Ureter (tissue), 1 donor: ENCODE measurements at places on chromosomes 5 and 9. TPM values are rescaled to one million over a fixed set of nuclear protein-coding genes. Genes with fewer than 3 reads are reported as not detected.
A peak's percentile ranks its signal among the peaks of the same experiment; 100 is the strongest.

Gene TEX48
- not detected for total RNA-seq

Gene PANK3
- total RNA-seq: 43.1 TPM

GRCh38 chr9:68545033-68545705 is 4.5 kb upstream of the TMEM252 start:
- DNase-seq: no peak

- no peak for DNase-seq
Measured at GRCh38 chr5:97119007-97119390, 23.4 kb downstream of the LIX1 start.

GRCh38 chr9:19799784-19800183 is 10.9 kb upstream of the SLC24A2 start:
- DNase-seq: no peak

- no peak for DNase-seq
Measured at GRCh38 chr5:74321326-74321725, 319.2 kb downstream of the ENC1 start.

DNA sequence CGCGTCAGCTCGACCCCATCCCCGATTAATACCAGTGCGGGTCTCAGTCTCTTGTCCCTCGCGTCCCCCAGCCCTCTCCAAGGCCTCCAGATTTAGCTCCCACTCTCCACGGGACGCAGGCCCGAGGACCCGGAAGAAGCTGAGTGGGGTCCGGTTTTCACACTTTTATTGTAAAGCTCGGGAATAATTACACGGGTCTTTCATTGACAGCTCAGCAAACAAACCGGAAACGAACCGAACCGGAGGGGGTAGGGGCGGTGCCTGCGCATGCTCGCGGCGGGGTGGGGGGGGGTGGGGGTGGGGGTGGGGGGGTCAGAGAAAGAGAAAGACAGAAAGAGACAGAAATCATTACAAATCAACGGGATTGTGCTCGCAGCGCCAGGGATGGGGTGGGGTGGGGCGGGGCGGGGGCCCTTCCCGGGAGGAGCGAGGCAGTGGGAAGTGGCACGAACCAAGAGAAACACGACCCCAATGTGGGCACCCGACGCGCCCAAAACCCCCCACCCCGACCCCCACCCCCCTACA is 27.9 kb downstream of the PCDH1 start:
- peak; percentile 72 for DNase-seq

DNA sequence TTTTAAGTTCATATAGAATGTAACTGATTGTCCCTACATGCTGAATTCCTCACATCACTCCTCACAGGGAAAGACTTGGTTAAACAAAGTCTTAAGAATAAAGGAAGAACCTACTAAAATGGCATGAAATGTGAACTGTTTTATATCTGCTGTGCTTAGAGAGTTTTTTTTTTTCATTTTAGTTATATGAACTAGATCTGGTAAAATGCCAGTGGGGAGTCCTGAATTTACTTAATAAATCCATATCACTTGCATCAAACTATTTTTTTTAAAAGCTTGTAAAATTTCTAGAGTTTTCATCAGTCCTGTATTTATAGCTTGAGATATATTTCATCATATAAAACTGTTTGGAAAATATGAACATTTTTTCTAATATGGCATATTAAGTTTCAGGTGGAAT is 1528.6 kb downstream of the EFNA5 start:
- no peak for DNase-seq

DNA sequence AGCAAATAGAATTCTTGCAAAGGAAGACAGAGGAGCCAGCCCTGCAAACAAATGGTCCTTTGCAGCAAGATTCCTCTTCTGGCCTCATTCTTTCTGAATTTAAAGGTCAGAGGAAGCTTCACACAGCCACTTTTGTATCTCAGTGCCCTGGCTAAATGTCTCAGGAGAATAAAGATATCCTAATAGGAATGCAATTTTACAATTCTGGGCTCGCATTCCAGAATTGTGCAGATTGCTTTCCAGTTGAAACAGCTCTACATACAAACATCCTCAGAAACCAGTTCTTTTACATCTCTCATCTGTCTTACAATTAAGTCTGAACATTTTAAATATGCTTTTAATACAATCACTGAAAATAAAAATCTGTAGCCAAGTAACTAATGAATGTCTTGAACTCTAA is 14.6 kb upstream of the ACOT12 start:
- DNase-seq: no peak

DNA sequence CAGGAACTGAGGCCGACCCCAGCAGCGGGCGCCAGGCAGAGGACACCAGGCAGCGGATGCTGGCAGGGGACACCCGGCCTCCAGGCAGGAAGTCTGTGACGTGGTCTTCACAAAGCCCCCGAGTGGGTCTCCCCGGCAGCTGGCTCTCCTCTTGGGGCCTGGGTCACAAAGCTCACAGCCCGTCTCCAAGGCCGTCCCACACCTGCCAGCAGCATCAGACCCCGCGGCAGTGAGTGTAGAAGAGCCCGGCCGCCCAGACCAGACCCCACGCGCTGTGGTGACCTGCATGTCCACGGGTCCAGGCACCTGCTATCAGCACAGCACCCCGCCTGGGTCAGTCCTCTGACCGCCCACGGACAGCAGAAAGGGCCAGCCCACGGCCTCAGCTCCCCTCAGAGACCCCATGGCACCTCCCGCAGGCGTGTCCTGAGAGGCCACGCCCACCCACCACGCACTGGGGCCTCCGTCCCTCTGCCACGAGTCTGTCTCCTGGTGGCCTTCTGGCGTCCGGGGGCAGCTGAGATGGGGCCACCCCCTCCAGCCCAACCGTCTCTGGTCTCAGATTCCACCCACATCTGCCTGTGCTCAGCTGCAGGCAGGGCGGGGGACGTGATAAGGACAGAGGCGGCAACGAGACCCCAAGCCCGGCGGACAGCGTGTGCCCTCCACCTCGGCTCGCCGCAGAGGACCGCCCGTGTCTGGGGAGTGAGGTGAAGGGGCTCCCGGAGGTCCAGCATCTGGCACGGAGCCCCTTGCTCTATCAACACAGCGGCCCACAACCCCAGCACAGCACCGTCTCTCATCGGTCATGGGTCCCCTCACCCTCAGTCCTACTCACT is 34.2 kb downstream of the EXD3 start:
- no peak for DNase-seq

- DNase-seq: no peak
Measured at GRCh38 chr9:109182940-109183798, 16.1 kb upstream of the FRRS1L start.
